ENCODE measurements at places on chromosomes 7 and 10.

DNA sequence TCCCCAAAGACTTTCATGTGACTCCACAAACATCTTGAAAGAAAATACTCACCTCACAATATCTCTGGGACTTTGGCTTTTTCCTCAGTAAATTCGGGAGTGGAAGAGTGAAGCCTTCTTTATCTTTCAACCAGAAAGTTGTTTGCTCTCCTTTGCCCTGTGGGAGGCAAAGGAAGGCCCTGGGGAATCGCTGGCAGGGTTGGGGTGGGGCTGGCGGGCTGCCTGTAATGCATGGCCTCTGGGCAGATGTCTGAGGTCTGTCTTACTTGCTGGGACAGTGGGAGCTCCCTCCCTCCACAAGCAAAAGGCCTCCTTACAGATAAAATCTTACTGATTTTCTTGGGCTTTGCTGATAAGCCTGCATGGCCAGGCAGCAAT, 24.9 kb downstream of the TECTB start:
- no peak for DNase-seq

DNA sequence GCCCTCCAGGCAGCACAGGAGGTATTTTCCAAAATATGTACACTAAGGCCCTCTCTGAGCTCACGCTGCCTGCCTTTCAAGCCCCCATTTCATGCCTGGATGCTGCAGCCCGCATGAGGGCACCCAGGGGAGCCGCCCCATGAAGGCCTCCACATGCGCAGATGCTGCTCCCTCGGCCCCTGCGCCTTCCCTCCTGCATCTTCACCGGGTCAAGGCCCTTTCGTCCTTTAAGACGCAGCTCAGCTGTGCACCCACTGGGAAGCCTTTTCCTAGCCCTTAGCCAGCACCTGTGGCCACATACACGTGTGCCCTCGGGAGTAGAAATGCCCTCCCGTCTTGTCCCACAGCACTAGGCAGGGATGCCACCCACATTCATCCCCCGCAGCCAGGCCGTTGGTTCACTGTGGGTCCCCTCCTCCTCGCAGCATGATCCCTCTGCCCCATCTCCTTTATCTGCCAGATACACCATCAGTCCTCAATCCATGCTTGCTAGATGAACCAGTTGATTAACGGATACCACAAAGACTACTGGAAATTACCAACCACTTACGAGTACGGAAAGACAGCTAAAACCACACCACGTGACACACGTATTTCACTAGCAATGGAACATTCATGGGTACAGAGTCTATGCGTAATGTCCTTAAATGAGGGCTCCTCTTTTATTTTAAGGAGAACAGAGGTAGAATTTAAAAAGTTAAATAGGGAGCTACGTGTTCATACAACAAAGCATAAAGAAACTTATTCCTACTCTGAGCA, 278.0 kb downstream of the TNS3 start:
- DNase-seq = no peak

- no peak for DNase-seq
Observed at GRCh38 chr7:126361183-126361582, 891.6 kb downstream of the GRM8 start.

DNA sequence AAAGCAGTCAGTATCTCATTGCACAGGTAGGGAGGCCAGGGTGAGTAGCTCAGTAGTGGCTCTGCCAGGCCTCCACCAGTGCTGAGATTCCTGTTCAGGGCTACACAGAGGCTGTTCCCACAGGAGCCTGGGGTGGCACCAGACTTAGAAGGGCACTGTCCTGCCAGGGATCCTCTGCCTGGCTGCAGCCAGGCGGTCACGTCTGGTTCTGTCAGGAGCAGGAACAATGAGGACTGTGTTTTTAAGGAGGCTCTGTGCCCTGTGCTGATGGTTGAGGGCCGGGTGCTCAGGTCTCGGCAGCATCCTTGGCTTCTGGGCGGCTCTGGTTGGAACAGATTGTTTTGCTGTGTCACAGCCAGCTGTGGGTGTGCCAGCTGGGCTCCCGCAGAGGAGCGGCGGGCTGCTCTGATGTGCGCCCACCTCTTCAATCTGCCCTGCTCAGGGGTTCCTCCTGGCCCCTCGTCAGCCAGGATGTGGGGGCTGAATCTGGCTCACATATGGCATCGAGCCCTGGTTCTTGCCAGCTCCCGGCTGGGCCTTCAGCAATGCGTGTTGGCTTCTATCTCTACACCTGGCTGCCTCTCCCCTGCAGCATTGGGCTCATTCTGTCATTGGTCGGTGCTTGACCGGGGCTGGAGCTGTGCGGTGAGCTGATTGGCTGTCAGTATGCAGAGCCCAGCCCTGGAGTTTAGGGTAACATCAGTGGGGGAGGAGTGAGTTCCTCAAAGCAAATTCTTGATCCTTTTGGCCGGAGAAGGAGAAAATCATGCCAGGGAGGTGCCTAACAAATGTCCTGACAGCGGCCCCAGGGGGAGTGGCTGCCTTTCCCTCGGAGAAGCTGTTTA, 41.2 kb downstream of the TACR2 start:
- no peak for DNase-seq

DNA sequence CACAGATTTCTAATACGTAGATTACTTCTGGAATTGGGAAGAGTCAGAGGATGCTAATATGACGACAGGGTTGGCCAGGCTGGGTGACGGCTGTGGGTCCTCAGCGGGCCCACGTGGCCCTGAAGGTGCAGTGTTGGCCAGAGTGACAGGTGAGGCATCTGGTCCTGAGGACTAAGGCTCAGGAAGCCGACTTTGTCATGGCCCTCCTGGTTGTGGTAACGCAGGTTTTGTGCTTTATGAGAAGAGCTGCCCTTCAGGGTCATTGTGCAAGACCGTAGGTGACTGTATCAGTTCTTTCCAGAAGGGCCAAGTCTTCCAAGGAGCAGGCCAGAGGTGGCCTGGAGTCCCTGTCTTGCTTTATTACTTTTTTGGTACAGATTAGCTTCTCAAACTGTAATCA, 2.5 kb downstream of the EIF3B start:
- DNase-seq = no peak

DNA sequence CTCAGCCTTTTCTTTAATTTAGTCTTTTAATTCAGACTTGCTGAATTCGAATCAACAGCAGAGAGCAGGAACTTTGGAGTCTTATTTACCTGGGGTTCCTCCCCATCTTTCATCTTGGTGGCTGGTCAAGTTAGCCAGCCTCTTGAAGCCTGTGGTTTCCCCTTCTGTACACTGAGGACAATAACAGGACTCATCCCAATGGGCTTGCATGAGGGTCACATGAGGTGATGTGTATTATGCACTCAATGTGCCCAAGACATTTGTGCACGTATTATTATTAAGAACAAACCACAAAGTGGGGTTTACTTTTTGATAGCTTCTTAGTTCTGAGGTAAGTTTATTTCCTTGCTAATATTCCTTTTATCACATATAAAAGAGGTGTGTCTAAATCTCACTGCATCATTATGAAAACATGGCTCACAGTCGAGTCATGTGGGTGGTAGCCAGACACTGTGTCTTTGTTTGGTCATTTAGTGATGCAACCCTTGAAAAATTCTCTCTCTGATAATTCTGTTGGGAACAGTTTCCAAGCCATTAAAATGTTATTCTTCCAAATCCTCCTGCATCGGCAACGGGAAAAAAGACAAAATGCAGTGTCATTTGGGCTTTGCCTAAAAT, 86.5 kb upstream of the GRB10 start:
- no peak for DNase-seq

DNA sequence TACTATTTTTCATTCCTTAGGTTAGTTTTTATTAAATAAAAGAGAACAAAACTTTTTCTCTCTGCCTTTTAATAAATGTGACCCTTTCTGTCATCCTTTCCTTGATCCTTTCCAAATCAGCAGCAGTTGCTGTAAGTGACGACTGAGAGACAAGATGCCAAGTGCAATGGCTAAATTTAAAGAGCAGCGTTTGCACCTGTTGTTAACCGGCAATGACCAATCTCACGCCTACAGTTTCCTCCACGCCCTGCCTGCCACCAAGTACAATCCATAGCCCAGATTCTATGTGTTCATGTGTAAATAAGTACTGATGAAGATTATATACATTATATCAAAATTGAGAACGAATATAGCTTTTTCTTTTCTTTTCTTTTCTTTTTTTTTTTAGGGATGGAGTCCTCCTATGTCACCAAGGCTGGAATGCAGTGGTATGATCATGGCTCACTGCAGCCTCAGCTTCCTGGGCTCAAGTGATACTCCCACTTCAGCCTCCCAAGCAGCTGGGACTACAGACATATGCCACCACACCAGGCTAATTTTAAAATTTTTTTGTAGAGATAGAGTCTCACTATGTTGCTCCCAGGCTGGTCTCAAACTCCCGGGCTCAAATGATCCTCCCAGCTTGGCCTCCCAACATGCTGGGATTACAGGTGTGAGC, 6.5 kb upstream of the MCU start:
- no peak for DNase-seq

DNA sequence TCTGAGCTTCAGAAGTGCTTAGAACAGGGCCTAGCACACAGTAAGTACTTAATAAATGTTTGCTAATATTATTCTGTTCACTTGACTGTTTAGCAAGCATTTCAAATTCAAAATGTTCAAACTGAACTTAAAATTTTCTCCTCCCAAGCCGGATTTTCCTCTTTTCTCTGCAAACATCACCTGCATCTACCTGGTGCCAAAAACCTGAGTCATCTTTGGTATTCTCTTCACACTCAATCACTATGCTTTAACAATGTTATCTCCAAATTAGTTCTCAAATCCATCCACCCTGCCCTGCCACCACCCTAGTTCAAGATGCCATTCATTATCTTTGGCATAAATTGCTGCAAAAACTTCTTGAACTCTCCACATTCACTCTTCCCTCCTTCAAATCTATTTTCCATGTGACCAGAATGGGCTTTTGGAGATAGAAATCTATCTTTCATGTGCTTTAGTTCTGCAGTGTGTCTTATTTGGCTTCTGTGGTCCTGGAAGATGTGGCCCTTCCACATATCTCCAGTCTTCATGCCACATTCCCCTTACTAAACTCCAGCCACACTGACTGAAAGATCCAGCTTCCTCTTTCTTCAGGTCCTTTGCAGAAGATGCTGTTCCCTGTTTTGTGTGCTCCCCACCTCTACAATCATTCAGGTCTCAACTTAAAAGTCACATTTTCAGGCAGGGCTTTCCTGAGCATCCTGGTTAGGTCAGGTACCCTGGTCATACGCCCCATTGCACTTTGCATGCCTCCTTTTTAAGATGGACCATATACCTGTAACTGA, 2.0 kb downstream of the GGCT start:
- DNase-seq = no peak

- DNase-seq = no peak
Observed at GRCh38 chr10:70649526-70649925, 22.8 kb upstream of the ADAMTS14 start.

GRCh38 chr7:33829536-33829935, 75.8 kb upstream of the BMPER start:
- no peak for DNase-seq

GRCh38 chr7:2971914-2972834, 71.5 kb downstream of the CARD11 start:
- DNase-seq = no peak

- DNase-seq = no peak
Observed at GRCh38 chr7:51301806-51302205, 14.8 kb downstream of the COBL start.

- no peak for DNase-seq
Observed at GRCh38 chr10:2387261-2387660, 649.9 kb upstream of the ADARB2 start.

DNA sequence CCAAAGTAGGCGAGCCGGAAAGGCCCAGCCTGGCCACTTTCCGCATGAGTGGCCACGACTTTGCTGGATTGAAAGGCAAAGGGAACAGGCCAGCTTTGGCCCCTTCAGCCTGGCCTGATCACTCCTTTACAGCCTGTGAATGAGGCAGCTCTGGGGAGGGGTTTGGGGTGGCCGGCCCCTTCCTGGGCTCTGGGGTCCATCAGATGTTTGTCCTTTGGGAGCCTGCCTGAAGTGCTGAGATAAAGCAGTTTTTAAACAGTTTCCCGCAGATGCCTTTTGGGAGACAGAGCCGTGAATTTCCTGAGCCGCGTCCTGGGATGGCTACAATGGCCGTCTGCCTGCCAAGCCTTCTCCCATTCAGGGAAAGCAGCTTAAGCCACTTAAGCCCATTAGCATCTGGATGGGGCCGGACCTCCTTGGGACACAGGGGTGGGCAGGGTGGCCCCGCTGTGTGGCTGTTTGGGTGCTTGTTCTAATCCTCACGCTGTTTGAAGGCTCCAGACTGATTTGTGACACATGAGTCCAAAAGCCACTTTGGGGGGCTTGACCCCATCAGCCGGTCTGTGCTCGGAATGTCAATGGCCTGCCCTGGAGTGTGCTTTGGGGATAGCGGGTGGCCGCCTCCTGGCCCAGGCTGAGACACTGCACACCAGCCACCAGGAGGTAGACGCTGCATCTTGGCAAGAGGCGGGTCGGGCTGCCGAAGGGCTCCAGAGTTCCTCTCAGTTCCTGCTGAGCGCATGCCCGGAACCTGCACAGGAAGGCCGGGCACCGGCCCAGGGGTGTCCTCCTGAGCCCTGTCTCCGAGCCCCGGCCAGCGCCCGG, 38.9 kb downstream of the NKX6-2 start:
- DNase-seq = no peak

Measured in activated T-helper 9 cell treated with anti-CD3 and anti-CD28 coated beads, Interleukin-2, amount 50 U/mL, for 16 hours (primary cell).